IPS DF 6.9 (cell line): ENCODE measurements at places on chromosomes 4 and X.

DNA sequence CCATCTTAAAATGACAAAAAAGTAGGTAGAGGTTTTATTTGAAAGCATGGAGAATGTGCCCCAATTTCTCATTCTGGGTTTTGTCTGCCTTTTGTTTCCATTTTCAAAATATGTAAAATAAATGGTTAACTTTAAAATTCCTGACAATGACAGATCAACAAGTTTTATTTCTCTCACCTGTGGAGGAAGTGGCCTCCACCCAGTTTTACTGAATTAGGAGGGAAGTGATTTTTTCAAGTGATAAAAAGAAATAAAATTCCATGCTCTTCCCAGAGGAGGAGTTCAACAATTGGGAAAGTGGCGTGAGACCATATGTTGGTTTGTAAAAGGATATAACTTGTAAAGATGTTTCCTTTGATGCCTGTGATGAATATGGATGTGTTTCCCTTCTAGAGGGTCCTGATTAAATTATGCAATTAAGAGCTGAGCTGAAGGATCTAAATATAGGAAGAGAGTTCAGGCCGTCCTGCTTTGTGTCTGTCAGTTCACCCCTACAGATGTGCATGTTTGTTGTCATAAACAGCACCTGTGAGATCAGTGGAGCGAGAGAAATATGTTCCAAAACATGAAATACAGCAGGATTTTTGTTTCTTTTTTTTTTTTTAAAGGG, 19.5 kb downstream of the SMAD1 start:
- no peak for DNase-seq

DNA sequence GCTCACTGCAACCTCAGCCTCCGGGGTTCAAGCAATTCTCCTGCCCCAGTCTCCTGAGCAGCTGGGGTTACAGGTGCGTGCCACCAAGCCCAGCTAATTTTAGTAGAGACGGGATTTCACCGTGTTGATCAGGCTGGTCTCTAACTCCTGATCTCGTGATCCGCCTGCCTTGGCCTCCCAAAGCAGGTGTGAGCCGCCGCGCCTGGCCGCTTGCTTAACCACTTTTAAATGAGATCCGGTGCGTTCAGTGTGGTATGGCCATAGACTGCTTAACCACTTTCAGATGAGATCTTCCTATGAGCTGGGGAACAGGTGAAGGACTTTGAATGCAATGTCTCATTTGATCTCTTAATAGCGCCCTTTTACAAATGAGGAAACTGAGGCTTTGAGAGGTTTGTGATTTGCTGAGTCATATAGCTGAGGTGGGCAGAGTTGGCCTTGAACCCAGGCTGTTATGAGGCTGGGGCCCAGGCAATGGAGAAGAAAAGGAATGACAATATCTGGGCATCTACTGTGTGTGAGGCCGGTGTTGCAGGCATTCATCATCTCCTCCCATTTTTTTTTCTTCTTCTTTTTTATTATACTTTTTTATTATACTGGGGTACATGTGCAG, 41.9 kb upstream of the NSG1 start:
- DNase-seq = no peak

DNA sequence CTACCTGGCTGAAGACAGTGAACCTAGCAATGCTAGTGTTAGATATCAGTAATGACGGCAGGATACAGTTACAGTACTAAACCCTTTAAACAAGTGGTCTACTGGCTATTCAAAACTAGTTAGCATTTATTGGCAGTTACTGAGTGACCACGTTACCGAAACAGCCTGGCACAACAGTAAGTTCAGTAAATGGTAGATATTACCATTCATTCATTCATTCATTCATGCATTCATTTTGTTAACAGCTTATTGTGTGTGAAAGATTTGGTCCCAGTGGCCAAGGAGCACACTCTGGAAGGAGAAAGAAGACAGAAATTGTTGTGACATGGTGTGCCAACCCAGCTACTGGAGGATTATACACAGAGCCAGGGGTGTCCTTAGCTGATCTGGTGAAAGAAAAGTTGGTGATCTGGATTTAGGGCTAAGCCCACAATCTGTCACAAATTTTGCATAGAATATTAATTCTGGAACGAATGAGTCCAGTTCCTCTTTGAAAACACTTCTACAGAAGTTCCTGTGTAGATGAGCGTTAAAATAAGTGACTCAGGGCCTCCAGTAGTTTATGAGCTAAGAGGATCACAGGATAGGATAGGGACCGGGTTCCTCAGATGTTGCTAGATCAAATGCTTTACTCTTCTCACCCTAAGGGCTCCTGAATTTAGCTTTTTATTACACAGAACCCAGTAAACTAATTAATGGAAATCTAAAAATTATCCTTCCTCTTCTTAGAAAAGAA, 179.1 kb downstream of the CBR4 start:
- DNase-seq = no peak

GRCh38 chr4:18957716-18958115, 936.2 kb upstream of the LCORL start:
- DNase-seq = no peak

DNA sequence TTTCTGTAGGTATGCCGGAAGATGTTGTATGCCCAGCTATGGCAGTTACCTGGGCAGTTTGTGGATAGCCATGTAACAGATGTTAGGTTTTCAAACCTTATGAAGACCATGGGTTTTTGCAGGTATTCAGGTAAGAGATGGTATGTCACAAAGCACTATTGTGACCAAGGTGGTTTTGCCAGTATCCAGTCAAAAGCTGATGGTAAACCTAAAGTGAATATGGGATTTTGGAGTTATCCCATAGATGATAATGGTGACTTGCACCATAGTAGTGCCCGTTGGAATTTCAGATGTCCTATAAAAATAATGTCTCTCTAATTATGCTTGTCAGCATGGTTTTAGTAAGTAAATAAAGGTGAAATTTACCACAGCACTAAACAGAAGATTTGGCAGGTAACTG, at the start of gene ATXN3L:
Gene ATXN3L, minus strand, starts transcription at position 101 of the 400 bp plus-strand sequence. CDS start 119 bp downstream, outside the sequence.
- no peak for DNase-seq

- no peak for DNase-seq
Measured at GRCh38 chrX:69565247-69565815, 50.6 kb upstream of the EDA start.

GRCh38 chr4:119627267-119628255, 1.0 kb downstream of the PDE5A start:
- peak; percentile 41 for DNase-seq

DNA sequence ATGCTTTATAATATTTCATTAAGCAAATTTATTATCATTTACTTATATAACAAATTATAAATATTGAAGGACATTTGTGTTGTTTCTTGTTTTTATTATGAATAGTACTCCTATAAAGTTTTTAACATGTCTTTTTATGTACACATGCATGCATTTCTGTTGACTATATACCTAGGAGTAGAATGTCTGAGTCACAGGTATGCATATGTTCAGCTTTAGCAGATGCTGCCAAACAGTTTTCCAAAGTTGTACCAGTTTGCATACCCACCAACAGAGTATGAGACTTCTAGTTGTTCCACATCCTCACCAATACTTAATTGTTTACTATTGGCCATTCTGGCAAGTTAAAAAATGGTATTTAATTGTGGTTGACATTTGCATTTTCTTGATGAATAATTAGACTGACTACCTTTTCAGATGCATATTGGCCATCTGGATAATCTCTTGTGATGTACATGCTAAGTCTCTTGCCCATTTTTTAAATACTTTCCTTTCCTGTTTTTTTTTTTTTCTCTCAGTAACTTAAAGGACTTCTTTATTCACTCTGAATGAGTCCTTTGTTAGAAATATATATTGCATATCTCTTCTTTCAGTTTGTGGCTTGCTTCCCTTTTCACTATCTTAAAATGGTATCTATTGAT, 132.2 kb upstream of the TRIM2 start:
- DNase-seq = no peak

- no peak for DNase-seq
Measured at GRCh38 chrX:9403374-9403773, 61.5 kb upstream of the TBL1X start.

DNA sequence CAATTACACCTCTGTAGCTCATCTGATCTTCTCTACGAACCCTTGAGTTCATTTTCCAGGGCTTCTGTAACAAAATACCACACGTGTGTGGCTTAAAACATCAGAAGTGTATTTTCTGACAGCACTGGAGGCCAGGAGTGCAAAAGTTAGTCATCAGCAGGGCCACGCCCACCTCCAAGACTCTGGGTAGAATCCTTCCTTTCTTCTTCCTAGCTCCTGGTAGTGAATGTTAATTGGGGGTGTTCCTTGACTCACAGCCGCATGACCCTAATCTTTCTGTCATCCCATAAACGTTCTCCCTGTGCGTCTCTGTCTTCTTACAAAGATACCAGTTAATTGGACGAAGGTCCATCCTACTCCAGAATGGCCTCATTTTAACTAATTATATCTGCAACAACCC, 115.0 kb downstream of the TRIML1 start:
- DNase-seq = no peak

DNA sequence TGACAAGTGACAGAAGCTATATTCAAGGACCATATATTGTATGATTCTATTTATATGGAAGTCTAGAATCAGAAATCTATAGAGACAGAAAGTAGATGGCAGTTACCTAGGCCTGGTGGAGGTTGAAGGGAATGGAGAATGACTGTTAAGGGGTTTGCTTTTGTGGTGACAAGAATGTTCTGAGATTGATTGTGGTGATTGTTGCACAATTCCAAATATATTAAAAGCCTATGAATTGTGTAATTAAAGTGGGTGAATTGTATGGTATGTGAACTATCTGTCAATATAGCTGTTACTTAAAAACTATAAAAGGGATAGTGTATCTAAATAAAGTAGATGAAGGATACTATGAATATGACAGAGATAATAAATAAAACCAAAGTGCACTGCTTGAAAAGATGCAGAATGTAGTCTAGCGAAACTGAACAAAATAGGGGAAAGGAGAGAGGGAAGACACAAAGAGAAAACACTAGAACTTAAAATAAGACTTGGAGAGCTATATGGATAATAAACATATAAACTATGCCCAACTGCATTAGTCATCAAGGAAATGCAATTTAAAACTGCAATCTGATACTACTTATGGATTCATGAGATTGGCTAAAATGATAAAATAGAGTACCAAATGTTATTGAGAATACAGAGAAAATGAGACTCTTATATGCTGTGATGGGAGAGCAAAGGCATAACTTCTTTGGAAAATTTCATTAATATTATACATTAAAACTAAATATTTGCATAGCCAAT, 82.1 kb upstream of the BANK1 start:
- DNase-seq = no peak

GRCh38 chr4:112704991-112705845, 68.3 kb downstream of the LARP7 start:
- no peak for DNase-seq

- DNase-seq = no peak
Measured at GRCh38 chrX:148422526-148422925, 77.9 kb upstream of the AFF2 start.

DNA sequence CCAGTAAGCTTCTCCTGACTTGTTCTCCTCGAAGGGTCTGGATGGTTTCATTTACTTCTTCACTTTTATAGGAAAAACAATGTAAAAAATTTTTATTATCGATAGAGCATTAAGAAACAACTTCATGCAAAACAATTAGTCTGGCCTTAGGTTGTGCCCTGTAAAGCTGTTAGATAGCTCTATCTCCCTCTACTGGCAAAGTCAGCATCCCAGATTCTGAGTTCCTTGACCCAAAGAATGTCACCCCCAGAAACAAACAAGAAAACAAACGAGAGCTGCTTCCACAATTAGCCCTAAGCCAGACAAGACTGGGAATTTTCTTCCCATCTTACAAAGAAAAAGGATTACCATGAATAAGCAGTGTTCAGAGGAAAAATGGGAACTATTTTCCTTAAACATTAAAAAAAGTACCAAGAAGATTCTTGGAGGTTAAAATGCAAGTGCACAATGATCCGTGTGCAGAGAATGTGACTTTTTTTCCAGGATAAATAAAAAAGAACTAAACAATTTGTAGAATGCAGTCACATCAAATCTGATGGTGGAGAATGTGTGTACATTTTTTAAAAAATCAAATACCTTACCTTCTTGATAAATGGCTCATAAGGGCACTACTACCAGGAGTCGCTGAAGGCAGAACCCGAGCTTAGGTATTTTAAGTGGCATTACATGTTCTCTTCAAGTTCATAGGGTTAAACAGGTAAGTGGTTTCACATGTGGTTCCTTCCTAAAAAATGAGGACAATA, 293.2 kb downstream of the FBXO8 start:
- DNase-seq = peak; percentile 35

GRCh38 chrX:44352758-44353157, 9.3 kb upstream of the EFHC2 start:
- no peak for DNase-seq

- DNase-seq = no peak
Measured at GRCh38 chrX:31154946-31155345, 83.1 kb upstream of the FTHL17 start.

DNA sequence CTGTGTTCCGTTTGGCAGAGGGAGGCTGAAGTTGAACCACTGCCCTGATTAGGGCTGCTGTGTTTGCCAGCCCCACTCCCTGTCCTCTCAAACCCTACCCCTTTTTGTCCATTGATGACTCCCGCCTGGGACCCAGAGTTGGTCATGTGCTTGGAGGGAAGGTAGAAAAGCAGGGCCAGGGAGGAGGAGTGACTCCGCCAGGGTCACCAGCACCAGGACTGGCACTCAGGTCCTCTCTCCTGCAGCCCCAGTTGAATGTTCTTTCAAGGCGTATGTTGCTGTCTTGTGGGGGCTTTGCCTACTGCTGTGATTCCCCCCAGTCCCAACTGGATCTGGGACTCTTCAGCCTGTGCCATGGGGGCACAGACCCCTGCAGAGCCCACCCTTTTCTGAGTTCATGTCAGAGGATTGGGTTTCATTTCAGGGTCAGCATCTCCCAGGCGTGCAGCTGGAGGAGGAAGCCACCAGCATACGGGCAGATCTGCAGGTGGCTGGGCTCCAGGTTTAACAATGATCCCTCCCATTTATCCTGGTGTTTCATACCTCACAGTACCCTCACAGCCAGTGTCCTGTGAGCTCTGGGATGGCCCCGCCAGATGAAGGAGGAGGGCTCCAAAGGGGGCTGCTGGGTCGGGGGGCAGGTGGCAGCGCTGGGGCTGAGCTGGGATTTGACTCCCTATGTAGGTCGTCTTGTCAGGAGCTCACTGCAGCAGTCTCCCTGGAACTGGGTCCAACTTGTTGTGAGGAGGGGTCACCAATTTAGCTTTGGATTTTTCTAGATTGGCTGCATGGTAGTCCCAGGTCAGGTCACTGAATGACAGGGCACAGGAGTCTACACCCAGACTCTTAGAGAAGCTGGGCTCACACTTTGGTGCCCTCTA, 55.7 kb downstream of the MSX1 start:
- no peak for DNase-seq

GRCh38 chr4:5014007-5014682, 5.1 kb downstream of the CYTL1 start:
- no peak for DNase-seq

- DNase-seq = no peak
Measured at GRCh38 chr4:94446386-94446785, 5.4 kb upstream of the PDLIM5 start.

DNA sequence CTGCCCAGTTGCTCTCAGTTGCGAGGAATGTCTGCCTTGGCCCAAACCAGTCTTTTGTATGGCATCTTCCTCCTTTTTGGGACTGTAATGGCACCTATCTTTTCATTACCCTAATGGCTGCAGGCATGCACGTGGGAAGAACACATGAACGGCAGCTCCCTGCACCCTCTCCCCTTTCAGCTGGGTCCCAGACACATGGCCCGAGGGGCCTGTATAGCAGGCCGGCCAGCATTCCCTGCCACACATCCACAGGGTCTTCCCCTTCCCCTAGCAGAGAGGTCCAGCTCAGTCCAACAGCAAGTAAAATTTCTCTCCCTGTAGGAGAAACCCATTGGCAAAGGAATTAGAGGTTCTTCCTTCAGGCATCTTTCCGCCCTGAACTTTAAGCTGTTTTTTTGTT, 829.1 kb upstream of the AGA start:
- no peak for DNase-seq

GRCh38 chrX:151004085-151004484, 20.9 kb downstream of the HMGB3 start:
- DNase-seq = no peak

GRCh38 chr4:61070269-61070668, 129.9 kb upstream of the ADGRL3 start:
- no peak for DNase-seq
